Endothelial cell (in vitro differentiated cells): ENCODE measurements at places on chromosomes 7 and 10.

DNA sequence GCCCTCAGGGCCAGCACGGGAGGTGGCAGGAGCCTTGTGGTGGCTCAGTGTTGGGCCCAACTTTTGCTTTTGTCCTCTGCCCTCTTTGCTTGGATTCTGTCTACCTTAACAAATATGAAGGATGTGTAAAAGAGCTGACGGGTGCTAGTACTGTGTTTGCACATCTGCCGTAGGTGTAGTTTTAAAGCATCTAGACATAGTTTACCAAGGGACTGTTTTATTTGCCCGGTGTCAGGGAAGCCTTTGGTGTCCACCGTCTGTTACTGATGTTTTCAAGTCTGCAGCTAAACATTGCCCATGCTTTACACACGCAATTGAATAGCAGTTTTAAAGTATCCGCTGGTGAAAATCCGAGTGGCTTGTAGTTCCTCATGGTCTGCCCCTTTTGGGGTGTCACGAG, 87.8 kb downstream of the DYNC2I1 start:
- DNase-seq, result no peak

DNA sequence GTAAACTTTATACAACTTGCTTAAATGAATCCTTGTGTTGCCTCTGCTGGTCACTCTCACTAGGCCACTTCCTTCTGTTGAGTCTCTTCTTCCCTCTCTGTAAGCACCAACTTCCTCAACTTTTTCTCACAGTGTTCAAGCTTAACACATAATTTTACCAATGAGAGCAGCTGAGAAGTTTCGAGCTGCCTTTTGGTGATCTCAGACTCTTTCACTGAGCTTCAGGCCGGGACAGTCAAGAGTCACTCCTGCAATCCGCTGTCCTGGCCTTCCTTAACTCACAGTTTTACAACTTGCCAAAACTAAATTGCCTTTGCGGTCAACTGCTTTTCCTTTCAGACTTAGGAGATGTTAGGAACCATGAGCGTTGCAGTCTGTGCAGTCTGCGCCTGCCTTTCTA, 47.4 kb downstream of the PRPF18 start:
- no peak for DNase-seq

GRCh38 chr10:102311025-102311420, 65.7 kb downstream of the GBF1 start:
- no peak for DNase-seq

DNA sequence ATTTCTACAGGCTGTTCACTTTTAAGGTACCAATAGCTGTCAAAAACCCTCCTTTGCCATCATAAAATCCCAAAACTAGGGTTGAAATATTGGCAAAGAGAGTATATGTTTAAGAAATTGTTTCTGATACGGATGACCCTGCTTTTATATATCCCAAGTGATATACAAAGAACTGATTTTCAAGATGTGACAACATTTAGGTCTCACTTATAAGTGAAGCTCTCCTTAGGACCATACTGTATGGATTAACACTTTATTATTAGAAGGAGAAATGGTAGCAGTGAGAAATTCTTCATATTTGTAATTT, 11.0 kb upstream of the CRPPA start:
- DNase-seq, result no peak
